ENCODE measurements at places on chromosomes 3 and 15.

GRCh38 chr15:39453620-39454019 is 127.3 kb upstream of the THBS1 start:
- peak; percentile 34 for DNase-seq

- no peak for DNase-seq
These were observed 12.6 kb downstream of the OSBPL10 start for GRCh38 chr3:31968369-31968926.

GRCh38 chr15:101675796-101676582 is 23.8 kb upstream of the TM2D3 start:
- no peak for DNase-seq

DNA sequence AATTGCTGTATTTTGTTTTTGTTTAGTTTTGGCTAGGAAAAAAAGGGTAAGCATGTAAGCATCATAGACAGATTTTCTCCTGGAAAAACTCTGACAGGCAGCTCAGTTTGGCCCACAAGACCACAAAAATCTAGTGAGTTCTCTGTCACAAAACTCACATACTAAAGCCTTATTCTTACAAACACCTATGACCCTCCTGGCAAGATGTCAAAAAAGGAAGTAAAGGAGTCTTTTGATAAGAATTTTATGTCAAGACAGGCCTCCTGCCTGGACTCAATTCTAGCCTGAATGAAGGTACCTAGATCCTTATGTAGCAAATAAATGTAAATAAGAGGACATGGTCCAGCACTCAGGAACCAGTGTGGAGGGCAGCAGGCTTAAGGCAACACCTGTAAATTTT is 668.3 kb upstream of the ZNF385D start:
- DNase-seq: no peak

DNA sequence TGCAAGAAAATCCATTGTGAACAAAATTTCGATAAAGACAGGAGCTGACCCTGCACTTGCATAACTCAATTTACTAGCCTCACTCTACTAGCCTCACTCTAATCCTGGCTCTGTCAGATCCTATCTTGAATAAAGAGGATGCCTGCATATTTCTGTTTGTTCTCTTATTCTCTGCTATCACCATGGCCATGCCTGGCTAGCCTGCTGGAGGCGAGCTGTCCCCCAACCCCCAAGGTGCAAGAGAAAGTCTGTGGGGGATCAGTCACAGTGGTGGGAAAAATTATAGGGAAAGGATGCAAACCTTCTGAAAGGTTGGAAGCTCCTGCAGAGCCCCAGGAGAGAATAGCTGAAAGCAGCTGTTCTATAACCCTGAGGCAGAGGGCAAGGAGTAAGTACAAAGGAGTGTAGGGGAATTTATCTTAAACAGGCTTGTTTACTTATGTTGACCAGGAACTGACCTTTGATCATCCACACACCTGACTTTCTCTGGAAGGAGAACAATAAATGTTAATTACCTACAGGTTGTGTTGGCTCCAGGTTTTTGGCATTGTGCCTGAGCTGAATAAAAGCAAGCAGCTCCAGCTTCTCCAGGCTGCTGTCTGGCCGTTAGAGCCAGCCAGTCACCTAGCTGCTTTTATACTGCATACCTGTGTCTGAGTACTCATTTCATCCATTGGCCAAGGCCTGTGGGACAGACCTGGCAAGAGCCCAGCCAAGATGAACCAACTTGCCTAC is 137.7 kb upstream of the RASGRP1 start:
- DNase-seq: no peak

GRCh38 chr15:93825682-93826081 is 405.7 kb upstream of the MCTP2 start:
- no peak for DNase-seq

DNA sequence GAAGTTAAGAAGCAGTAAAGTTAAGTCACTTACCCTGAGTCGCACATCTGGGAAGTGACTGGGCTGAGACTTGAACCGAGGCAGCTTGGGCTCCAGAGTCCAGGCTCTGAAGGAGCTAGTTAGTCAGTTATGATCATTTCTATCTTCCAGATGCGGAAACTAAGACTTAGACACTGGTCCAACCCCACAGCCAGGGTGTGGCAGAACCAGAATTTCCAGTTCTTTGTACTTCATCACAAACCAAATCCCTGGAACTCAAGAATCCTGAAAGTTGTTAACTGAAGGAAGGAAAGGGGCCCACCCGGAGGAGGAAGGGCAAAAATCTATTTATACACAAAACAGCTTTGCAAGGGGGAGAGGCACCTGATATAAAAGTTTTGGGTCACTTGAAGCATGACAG is 389.9 kb downstream of the SHQ1 start:
- no peak for DNase-seq

- DNase-seq: no peak
These were observed 102.3 kb upstream of the GBE1 start for GRCh38 chr3:81863756-81864155.

- DNase-seq: no peak
These were observed 46.5 kb upstream of the MITF start for GRCh38 chr3:69692761-69693160.

GRCh38 chr3:150797155-150797554 is 34.2 kb upstream of the SIAH2 start:
- no peak for DNase-seq

- DNase-seq: peak; percentile 41
These were observed 35.4 kb downstream of the AADACL2 start for GRCh38 chr3:151769175-151769574.

DNA sequence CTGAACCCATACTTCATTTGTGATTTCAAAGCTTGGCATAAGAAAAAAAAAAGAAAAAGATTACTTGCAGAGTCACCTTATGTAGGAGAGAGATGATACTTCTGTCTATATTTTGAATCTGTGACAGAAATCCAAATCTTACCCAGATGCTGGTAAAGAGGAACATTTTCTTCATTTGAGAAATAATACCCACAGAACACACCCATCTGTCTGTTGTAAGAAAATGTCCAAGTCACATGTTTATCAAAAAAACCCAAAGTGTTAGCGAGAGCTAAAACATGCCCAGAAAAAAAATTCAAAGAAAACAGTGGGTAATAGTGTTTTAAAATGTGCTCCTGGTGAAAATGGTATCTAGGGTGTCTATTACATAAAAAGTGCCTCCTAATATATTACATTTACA is 18.0 kb upstream of the RAP2B start:
- no peak for DNase-seq

DNA sequence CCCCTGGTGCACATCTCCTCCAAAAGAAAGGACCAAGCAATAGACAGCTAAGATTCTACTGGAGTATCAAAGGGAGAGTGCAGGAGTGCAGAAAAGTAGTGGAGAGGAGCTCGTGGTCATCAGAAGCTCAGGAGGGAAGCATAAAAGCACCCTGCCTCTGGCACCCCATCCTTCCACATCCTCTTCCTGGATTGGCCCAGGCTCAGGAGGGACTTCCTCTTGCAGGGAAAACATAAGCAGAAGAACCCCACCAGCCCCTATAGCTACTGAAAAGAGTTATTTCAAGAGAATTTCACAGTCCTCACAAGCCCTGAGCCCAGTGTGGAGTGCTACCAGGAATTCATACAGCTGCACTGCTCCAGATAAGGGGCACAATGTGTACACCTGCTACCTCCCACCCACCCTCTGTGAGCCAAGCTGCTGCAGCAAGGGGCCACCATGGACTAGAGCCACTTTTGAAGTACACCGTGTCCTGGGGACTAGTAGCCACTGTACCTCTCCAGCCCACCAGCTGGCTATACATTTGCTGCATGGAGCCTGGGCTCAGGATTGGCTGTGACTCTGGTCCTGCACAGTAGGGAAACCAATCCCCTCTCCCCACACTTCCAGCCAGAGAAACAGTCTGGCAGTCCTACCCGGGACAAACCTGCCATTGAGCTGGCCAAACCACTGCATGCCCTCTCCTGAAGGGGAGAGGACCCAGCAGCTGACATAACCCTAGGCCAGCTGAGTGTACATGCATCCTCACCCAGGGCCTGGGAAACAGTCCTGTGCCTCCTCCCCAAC is 43.0 kb downstream of the CD200R1 start:
- no peak for DNase-seq

DNA sequence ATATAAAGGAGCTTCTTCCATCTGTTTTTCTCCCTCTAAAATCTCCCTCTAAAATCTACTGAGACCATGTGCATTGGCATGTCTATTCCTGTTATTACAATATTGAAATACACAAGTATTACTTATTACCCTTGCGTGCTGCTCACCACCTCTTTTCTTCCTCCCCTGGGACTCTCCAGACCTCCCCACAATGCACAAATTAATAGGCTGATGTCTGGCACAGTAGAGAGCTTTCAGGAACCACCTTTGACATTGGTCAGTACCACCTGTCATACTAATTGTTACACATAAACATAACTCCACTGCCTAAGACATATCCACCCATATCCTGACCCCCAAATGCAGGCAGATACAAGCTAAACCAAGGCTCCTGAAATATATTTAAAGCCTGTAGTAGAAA is 722.6 kb downstream of the FHIT start:
- DNase-seq: no peak

GRCh38 chr15:44153352-44153751 is 41.7 kb downstream of the FRMD5 start:
- DNase-seq: no peak

GRCh38 chr3:187247398-187247797 is 44.1 kb downstream of the MASP1 start:
- no peak for DNase-seq

- no peak for DNase-seq
These were observed 10.8 kb upstream of the NANOGP8 start for GRCh38 chr15:35095941-35096340.

Data from KBM-7 (cell line).